ENCODE measurements at places on chromosomes 3 and 15.

DNA sequence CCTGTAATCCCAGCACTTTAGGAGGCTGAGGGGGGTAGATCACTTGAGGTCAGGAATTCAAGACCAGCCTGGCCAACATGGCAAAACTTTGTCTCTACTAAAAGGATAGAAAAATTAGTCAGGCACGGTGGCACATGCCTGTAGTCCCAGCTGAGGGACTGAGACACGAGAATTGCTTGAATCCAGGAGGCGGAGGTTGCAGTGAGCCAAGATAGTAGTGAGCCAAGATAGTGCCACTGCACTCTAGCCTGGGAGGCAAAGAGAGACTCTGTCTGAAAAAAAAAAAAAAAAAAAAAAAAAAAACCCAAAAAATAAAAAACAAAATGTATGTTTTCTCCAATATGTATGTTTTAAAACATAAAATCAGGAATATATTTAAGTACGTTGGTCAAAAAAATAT is 16.3 kb downstream of the TARS3 start:
- no peak for DNase-seq

GRCh38 chr15:40097968-40098476 is 10.7 kb downstream of the BMF start:
- DNase-seq, result no peak

DNA sequence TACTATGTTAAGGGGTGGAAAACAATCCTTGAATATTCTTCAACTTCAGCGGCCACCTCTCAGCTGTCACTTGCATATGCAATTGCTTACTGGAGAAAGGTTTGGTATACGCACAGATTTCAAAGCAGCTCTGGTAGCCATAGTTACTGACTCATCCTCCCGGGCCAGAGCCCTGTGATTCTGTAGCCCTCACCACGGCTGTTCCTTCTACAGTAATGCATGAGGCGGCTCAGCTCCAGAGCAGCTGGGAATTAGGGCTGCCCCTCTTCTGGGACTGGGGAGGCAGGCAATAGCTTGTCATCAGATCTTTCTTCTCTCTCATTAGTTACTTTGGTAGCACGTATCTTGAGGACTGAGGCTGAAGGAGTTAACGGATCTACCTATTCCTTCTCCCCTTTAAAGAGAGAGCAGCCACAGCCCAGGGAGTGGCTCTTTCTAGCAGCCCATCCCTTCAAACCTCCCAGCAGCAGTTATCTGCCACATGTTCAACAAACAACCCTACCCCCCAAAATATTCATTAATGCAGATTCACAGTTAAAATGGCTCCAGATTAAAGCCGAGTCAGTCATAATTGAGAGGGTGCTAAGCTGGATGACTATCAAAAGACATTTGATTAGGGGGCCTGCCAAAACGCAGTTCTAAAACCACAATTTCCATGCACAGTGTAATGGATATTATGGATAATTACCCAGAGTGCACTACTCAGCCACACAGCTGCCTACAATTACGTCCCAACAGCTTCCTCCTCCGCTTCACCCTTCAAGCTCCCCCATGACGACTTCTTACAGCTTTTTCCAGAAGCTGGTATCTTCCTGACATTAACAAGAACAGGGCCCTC is 54.7 kb downstream of the ETV5 start:
- no peak for DNase-seq

- DNase-seq, result no peak
These were observed 368.2 kb downstream of the IL20RB start for GRCh38 chr3:137325934-137326333.

DNA sequence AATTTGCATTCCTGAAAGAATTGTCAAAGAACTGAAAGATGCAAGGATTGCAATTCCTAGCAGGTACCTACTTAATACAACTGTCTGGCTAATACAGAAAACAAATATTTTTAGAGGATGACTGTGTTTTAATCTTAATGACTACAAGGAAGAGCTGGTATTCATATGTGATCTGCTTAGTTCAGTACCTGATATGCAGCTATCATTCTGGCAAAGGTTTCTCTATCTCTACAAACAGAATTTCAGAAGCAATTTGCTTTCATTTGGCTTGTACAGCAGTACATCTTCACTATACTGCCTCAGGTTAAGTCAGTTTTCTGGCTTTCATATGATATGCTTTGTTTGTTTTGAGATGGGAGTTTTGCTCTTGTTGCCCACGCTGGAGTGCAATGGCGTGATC is 51.3 kb downstream of the TBL1XR1 start:
- no peak for DNase-seq

- peak; percentile 11 for DNase-seq
These were observed 34.3 kb downstream of the ZMAT3 start for GRCh38 chr3:179037351-179037750.

- no peak for DNase-seq
These were observed 4.6 kb upstream of the HACD3 start for GRCh38 chr15:65525622-65526021.

DNA sequence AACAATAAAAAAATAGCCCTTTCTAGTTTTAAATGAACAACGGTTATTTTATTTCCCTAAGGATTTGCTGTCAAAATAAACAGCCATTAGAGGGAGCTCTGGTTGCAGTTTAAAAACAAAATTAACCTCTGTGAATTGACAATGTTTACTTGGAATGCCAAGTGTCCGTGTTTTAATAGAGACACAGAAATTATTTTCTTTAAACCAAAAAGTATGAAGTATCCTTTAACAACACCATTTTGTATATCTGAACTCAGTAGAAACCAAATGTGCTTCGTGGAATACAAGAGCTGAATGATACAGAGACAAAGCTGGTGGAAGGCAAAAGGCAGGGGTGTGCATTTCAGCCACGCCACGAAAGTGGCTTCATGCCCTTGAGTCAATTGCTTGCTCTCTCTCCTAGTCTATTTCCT is 74.4 kb downstream of the MOBP start:
- DNase-seq, result no peak

- DNase-seq, result peak; percentile 15
These were observed 1.3 kb downstream of the SLC7A14 start for GRCh38 chr3:170584585-170585007.

- no peak for DNase-seq
These were observed 123.3 kb upstream of the PLXNA1 start for GRCh38 chr3:126859415-126860246.

DNA sequence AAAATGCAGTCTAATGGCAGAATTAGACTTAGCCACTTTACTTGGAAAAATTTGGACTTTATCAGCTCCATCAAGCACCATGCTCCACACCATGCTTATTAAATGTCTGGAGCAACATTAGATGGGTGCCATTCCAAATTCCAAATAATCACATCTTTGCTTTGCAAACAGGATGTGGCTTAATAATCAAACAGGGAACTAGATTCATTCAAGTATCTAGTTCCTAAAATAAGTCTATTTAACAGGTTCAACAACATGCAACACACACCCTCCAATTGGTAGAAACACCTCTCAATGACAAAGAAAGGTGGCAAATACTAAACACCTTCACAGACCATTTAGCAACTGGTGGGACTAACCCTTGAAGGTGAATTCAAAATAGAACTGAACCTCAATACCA is 3.5 kb downstream of the HEXA start:
- no peak for DNase-seq

- no peak for DNase-seq
These were observed 196.1 kb downstream of the ADAMTSL3 start for GRCh38 chr15:83850015-83850414.

GRCh38 chr3:156449710-156450574 is 105.0 kb downstream of the SSR3 start:
- DNase-seq, result no peak

DNA sequence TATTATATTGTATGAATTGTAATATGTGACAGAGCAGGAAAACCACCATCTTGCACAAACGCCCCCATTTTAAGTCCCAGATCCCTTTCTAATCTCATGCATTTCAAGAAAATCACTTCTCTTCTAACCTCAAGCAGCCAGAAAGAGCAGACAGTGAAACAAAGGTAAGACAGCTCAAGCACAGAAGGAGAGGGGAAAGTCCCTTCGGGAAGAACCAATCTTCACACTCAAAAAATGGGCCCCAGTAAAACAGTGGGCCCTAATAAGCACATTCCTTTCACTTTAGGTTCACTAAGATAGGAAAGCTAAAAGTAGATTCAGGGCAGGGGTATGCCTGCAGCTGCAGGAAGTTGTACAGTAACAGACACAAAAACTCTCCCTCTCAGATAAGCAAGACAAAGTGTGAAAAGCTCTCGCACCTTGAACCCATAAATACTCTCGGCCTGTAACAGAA is 1268.7 kb downstream of the SI start:
- no peak for DNase-seq

- DNase-seq, result no peak
These were observed 4.0 kb upstream of the DAG1 start for GRCh38 chr3:49466085-49466484.

- DNase-seq, result no peak
These were observed 3.3 kb upstream of the ITPKA start for GRCh38 chr15:41490355-41490754.

DNA sequence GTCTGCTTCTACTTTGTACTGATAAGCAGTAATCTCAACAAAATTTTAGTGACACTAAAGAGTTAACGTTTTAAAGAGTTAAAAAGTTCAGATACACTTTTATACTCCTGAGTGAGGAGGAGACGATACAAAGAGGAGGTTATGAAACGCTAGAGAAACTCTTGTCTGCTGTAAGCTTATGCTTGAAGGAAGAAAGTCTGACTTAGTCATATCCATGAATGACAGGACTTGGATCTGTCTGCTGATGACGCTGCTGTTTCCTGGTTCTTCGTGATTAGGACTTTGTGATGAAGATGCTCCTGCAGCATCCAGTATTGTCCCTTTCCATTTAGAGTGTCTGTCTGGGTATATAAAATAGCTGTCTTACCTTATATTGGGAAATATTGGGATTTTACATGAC is 15.8 kb downstream of the TCF12 start:
- no peak for DNase-seq

Data from stimulated activated effector memory CD8-positive, alpha-beta T cell treated with anti-CD3 and anti-CD28 coated beads, Interleukin-12 subunit alpha, Interleukin-12 subunit beta, amount 100 ng/mL, for 72 hours (primary cell).